ENCODE measurements at places on chromosomes 12 and 14. TPM values are rescaled to one million over a fixed set of nuclear protein-coding genes. Genes with fewer than 3 reads are reported as not detected.

DNA sequence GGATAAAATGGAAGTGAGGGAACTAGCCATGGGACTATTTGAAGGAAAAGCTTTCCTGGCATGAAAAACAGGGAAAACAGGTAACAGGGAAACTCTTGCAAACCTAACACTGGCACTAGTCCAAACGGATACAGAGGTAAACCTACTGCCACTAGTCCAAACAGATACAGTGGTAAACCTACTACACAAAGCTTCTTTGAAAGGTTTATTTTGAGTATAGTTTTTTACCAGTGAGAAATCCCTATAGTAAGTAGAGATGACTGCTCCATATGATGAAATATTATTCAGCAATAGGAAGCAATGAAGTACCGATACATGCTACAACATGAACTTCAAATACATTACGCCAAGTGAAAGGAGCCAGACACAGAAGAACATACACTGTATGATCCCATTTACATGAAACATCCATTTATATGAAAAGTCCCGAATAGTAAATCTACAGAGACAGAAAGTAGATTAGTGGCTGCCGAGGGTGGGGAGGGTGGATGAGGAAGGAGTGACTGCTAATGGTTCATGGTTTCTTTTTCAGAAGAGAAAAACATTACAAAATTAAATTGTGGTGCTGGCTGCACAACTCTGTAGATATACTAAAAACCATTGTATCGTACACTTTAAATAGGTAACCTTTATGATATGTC, 25.5 kb downstream of the SPTLC2 start:
- DNase-seq = no peak

KRT78 gene
- not detected for total RNA-seq

DNA sequence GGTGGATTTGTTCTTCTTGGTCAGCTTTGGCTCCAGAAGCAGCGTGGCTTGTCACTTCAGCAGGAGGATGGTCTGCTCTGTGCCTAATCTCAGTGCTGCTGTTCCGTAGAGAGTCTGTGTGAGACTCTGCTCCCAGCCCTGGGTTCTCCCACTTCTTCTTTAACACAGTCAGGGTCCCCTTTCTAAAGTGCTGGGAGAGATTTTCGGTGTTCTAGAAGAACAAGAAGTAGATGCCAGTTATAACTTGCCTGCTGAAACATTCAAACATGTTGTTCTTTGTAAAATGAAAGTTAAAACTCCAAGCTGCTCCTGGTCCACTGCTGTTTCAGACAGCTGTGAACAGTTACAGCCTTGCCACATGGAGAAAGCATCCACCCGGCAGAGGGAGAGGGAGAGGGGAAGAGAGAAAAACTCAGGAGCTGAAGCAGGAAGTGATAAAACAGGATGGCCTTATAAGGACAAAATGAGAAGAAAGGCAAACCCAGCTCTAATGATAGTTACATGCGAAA, 55.2 kb upstream of the CERS5 start:
- peak; percentile 52 for DNase-seq

DNA sequence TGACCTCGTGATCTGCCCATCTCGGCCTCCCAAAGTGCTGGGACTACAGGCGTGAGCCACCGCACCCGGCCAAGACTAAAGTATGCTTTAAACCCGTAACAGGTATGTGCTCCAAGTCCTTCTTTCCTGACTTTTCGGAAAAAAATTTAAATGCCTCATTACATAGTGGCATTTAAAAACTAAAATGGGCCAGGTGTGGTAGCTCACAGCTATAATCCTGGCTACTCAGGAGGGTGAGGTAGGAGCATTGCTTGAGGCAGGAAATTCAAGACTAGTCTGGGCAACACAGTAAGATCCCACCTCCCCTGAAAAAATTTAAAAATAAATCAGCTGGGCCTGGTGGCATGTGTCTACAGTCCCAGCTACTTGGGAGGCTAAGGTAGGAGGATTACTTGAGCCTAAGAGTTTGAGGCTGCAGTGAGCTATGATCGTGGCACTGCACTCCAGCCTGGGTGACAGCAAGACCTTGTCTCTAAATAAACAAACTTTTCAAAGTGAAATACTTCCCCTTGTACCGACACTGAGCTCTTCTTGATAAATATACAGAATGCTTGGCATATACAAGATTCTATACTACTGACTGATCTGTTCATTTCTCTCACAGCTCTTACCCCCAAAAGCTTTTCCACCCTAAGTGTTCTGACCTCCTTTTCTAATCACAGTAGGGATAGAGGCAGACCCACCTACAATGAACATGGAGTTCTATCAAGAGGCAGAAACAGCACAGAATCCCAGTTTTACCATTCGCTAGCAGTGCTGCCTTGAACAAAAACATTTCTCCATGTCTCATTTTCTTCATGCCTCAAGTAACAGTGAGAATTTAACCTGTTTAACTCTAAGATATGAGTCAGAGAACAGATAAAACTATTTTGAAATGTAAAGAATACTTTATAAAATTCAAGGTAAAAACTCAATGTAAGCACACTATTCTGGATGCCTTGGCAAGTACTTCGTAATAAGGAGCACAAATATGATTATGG, 7.9 kb downstream of the PPP4R3A start:
- DNase-seq = no peak

MRPL42 gene
- total RNA-seq = 40.0 TPM

DNA sequence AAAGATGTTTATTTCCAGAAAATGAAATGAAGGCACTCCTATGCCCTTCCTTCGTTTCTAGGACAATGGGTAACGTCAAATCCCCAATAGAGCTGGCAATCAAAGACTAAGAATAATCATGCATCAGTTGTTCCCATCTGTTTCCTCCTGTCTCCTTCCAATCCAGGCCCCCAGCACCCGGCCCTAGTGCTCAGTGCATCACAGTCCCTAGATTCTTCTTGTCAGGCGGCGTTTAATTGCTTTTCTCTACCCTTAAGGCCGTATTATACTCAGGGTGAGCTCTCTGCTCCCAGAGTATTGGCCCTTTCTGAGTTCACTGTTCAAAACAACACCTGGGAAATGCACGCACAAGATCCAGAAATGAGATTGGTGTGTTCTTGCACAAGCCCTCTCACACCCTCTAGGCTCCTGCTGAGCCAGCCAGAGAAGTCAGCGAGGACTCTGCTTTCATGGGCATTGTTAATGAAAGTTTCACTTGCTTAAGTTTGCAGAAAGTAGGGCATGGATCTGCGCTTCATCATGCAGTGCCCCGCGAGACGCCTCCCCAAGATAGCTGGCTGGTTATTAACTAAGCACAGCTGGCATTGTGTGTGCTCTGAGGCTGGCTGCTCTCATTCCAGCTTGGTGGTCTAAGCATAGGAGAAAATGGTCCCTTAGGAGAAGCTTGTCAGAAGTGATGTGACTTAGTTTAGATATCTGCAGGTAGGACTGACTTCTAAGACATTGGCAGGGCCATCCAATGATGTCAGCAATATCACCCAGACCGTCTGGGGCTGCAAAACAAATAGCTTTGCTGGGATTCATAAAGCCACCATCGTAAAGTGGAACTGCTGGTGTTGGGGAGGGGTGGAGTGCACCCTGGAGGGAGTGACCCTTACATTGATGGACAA, 28.7 kb downstream of the CRACR2A start:
- peak; percentile 36 for DNase-seq

LRFN5 gene
- total RNA-seq = 0.40 TPM

DNA sequence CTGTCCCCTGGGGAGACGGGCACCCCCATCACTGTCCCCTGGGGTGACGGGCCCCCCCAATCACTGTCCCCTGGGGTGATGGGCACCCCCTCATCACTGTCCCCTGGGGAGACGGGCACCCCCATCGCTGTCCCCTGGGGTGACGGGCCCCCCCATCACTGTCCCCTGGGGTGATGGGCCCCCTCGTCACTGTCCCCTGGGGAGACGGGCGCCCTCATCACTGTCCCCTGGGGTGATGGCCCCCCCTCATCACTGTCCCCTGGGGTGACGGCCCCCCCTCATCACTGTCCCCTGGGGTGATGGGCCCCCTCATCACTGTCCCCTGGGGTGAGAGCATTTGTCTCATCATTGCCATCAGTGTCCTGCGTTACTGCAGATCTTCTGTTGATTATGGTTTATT, 38.6 kb downstream of the PACS2 start:
- no peak for DNase-seq

DNAJC22 gene
- total RNA-seq = 38.9 TPM

TSHR gene
- 1.2 TPM for total RNA-seq

CCDC88C gene
- 29.5 TPM for total RNA-seq

- no peak for DNase-seq
Observed at GRCh38 chr14:102541771-102542170, 32.2 kb upstream of the ANKRD9 start.

GRCh38 chr12:126346087-126346486, 1280.9 kb downstream of the AACS start:
- DNase-seq = no peak

EML1 gene
- 20.6 TPM for total RNA-seq

- peak; percentile 69 for DNase-seq
Observed at GRCh38 chr14:23078692-23079116, 16.2 kb downstream of the ACIN1 start.

GRCh38 chr14:62734831-62735230, 310.4 kb downstream of the KCNH5 start:
- no peak for DNase-seq

CD69 gene
- 19.2 TPM for total RNA-seq

Measured in transverse colon (tissue), 4 donors.